Stimulated activated CD4-positive, alpha-beta T cell treated with anti-CD3 and anti-CD28 coated beads, TNF-alpha, amount 100 ng/mL, for 4 hours (primary cell): ENCODE measurements at places on chromosomes 12 and 14.

DNA sequence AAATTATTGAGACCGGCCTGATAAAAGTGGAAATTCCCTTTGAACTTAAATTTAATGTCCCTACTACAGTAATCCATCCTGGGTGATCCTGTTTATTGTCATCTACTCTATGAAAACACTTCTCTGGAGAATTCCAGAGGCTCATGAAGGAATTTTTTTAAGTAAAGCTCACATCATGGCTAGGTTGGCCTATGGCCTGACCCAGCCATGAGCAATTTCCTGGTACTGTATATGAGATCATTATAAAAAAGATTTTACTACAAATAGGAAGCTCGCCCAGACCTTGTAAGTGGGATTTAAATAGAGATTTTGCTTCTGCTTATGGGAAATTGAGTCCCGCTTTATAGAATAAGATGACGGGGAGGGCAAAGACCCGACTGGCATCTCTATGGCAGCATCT lies 215.5 kb downstream of the DPF3 start:
- DNase-seq = no peak

GRCh38 chr12:6237830-6238229 lies 37.6 kb downstream of the CD9 start:
- DNase-seq = no peak

- DNase-seq = peak; percentile 51
These were observed 4.4 kb downstream of the TXNRD1 start for GRCh38 chr12:104219908-104220404.

GRCh38 chr14:50762931-50763300 lies 68.0 kb downstream of the NIN start:
- no peak for DNase-seq

- DNase-seq = no peak
These were observed 1.1 kb downstream of the LRP6 start for GRCh38 chr12:12265571-12266388.

- DNase-seq = no peak
These were observed 23.8 kb downstream of the VPS37B start for GRCh38 chr12:122871851-122872780.

DNA sequence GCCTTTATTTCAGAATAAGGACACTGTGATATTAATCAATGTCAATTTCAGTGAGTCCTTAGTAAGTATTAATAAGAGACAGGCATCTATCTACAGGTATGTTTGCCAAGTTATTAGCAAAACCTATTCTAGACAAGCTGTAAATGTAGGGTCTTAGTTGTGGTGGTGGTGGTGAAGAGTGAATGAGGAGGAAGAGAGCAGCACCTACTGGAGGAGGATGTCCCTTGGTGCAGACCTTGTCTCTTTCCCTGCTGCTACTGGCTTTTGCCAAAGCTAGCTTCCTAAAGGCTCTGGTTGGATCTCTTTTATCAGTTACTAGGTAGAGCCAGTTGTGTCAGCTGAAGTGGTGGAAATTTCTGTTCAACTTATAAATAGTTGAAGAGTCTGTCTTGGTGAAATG lies 304.8 kb upstream of the ATP2B1 start:
- no peak for DNase-seq

GRCh38 chr12:4273652-4274395 lies at the start of gene CCND2:
CCND2 (plus strand) TSS chr12:4273762; CDS start chr12:4274041, 279 bp downstream.
- DNase-seq = peak; percentile 69

DNA sequence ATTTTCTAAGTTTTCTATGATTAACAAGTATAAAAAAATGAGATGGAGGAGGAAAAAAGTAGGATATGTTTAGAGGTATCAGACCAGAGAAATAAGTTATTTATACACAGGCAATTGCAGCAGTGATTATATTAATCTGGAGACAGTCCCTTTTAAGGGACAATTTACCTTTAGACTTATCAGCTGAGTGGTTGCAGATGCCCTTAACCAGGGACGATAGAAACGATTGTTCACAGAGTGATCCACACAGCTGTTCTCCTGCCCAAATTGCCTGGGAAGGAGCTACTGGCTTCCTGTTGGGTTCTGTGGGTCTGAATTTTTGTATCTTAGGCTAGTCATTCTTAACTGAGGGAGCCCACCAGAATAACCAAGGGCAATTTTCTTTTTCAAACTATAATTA lies 66.4 kb downstream of the GCH1 start:
- no peak for DNase-seq

DNA sequence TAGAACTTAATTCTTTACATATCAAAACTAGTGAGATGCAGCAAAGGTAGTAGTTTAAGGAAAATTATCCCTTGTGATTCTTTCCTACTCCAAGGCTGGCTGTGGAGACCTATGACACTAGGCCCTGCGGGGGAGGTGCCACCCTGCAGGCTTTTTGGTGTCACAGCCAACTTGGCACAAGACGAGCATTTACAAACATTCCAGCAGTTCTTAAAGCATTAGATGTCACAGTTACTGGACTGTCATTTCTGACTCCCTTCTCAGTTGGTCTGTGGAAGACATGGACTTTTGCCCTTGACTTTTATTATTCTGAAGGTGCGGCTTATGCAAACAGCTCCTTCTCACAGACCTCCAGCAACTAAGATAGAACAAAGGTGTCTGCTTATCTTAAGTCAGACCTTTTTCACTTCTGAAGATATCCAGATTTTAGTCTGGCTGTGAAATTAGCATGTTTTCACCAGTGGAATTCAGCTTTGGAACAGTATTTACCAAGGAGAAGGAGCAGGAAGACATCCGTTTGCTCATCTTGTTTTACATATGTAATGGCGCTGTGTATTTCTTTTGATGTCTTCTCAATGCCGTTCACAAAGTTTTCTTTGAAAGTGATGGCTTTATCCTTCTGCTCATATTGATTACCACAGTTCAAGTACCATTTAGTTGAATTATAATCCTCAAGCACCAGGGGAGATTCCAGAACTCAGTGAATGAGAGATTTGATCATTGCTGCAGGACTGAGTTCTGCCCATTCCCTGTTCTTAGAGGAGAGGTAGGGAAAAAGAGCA lies 17.9 kb downstream of the SRGAP1 start:
- DNase-seq = no peak

DNA sequence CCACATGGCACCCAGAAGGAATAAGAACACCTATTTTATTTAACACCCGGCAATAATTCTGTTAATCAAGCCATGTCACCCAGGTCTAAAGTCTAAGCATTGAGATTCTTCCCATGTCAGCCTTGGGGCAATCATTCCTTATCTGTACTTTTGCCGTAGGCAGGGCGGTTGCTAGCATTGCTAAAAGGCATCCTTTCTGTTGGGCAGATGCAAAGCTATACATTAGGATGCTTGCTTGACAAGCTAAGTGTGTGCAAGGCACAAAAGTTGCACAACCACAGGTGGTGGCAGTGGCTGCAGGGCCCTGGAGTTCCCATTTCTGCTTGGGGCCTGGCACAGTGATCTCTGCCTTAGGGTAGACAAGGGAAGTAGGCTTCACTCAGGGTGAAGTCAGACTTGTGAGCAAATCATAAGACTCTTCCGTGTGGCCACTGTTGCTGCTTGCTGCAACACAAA lies 12.5 kb upstream of the GALNT6 start:
- no peak for DNase-seq

DNA sequence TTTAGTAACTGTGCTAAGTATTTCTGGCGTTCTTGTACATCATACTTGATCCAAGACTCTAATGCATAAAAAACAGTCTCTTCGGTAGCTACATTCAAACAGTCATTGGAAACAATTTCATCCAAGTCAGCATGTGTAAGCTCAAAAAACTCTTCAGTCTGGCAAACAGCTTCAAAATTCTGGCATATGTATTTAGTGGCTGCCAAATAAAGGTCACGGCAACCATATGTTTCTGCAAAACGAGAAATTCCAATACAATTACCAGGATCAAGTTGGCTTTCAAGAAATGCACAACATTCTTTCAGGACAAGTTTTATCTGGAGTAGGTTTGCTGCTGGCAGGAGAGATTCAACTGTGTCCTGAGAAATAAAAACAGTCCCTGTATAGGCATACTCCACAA lies 16.5 kb downstream of the KLHL28 start:
- DNase-seq = no peak

DNA sequence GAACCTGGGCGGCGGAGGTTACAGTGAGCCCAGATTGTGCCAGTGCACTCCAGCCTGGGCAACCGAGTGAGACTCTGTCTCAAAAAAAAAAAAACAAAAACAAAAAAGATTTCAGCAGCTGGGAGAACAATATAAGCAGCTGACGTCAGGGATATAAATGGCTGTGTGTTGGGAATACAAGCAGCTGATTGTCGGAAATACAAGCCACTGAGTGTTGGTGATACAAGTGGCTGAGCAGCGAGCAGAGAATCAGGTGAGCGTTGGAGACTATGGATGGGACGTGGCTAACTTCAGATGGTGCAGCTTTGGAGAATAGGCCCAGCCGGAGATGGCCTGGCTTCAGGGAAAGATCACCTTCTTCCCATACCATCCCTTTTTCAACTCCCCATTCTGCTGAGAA lies 32.0 kb downstream of the PSEN1 start:
- no peak for DNase-seq

- DNase-seq = peak; percentile 61
These were observed 659.8 kb downstream of the VRK1 start for GRCh38 chr14:97456958-97457357.

DNA sequence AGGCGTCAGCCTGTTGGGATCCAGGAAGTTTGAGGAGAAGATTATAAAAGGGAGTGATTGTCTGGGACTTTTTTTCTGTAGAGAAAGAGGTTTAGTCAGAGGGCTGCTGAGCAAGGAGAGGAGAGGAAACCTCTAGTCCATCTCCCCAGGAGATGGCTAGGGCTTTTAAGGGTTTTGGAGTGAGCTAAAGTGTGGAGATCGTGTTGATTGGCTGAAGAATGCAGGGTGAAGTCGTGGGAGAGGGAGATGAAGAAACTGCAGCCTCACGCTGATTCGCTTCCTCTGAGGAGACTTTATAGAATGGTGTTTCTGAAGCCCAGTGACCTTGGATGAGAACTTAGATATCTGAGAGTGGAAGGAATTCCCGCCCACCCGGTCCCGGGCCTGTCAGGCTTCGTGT lies 193.7 kb upstream of the PWP1 start:
- no peak for DNase-seq

DNA sequence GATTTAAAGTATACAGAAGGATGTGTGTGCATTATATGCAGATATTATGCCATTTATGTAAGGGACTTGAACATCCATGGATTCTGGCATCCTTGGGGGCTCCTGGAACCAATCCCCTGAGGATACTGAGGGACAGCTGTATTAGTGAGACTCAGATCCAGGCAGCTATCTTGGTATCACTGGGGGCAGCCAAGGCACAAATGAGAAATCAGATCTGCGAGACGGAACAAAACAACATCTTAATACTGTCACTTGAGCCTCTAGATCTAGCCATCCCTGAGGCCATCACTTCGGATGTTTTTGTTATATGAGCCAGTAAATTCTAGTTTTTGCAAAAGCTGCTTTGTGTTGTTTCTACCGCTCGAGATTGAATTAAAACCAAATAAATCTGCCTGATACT lies 175.1 kb upstream of the SFSWAP start:
- no peak for DNase-seq

DNA sequence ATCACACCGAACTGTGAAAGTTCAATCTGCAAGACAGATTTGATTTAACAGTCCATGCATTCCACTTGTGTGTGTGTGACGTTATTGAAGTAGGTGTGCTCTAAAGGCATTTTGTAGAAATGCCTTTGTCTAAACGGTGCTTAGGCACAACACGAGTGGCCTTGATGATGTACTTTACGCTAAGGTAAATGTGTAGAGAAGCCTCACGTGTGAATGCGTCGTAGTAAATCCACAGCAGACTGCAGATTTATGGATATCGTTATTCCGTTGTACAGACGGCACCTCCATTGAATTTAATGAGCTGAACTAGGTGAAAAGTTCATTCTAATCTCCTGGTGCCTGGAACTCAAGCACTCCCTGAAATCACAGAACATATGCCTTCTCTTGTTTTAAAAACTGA lies 202.8 kb upstream of the STXBP6 start:
- no peak for DNase-seq

DNA sequence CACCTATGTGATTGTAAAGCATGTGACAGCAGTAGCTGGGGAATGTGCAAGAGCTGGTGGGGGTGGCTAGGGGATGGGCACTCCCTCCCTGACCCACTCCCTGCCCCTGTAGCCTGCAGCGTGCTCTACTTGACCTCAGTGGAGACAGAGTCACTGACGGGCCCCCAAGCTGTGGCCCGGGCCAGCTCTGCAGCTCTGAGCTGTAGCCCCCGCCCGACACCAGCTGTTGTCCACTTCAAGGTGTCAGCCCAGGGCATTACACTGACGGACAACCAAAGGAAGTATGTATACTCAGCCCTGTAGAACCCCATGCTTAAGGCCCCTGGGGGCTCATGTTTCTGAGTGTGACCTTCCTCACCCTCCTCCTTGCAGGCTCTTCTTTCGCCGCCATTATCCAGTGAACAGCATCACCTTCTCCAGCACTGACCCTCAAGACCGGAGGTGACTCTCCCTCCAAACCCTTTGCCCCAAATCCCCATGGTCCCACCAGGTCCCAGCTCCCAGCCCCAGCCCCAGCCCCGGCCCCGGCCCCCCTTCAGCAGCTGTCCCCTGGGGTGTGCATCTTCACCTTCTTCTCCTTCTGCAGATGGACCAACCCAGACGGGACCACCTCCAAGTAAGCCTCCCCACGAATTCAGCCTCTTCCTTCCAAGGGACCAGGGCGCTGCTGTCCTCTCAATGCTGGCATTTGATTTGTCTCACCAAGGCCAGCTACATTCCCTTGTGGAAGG lies 13.3 kb downstream of the TNS2 start:
- DNase-seq = no peak

GRCh38 chr12:49144384-49144783 lies 13.2 kb upstream of the TUBA1B start:
- no peak for DNase-seq

GRCh38 chr12:108078428-108078827 lies 50.7 kb upstream of the WSCD2 start:
- DNase-seq = no peak

- no peak for DNase-seq
These were observed 9.8 kb upstream of the PNMA1 start for GRCh38 chr14:73723797-73724661.

- DNase-seq = no peak
These were observed 178.8 kb downstream of the SLC38A4 start for GRCh38 chr12:46647034-46647433.

GRCh38 chr14:101538878-101539277 lies 22.4 kb upstream of the DIO3 start:
- DNase-seq = no peak

DNA sequence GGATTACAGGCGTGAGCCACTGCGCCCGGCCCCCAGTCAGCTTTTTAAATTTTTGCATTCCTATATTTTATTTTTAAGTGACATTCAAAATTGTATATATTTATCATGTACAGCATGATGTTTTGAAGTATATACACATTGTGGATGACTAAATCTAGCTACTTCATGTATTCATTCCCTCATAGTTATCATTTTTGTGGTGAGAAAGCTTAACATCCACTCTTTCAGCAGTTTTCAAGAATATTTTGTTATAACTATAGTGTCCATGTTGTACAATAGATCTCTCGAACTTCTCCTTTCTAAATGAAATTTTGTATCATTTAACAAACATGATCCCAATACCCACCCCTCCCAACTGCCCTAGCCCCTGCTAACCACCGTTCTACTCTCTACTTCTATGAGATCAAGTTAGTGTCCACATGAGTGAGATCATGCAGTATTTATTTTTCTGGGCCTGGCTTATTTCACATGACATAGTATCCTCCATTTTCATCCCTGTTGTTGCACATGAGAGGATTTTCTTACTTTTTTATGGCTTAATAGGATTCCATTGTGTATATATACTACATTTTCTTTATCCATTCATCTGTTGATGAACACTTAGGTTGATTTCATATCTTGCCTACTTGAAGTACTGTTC lies 8.8 kb upstream of the HEBP1 start:
- no peak for DNase-seq
